Stimulated activated CD8-positive, alpha-beta memory T cell treated with anti-CD3 and anti-CD28 coated beads, Interleukin-7, amount 100 ng/mL, for 4 hours (primary cell): ENCODE measurements at places on chromosomes 16 and 17.

GRCh38 chr17:36730857-36731490 lies 129.6 kb downstream of the MRM1 start:
- DNase-seq, result no peak

GRCh38 chr16:12113523-12114345 lies 137.2 kb downstream of the SNX29 start:
- no peak for DNase-seq

GRCh38 chr17:32015245-32016013 lies 8.2 kb downstream of the LRRC37B start:
- DNase-seq, result no peak

DNA sequence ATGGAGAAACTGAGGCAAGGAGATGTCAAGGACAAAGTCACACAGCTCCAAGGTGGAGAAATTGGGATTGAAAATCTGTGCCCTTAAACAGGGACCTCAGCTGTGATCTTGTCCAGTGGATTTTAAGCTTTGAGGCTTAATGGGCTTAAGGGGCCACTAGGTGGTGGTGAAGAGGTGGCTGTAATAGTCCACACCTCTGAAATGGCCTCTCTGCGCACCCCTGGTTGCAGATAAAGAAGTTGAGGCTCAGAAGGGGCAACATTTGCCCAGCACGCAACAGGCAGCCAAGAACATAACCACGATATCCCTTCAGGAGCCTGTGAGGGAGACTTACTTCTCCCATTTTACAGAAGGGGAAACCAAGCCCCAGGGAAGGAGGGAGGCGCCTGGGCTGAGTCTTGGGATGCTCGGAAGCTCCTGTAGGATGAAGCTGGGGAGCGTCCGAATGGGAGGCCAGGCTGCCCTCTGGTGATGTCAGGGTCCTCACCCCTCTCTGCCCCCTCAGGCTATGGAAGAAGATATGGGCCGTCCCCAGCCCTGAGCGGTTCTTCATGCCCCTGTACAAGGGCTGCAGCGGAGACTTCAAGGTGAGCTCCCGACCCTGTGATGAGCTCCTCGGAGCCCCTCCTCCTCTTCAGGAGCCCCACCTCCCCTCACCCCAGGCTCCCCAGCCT lies 43.7 kb downstream of the IL21R start:
- no peak for DNase-seq

DNA sequence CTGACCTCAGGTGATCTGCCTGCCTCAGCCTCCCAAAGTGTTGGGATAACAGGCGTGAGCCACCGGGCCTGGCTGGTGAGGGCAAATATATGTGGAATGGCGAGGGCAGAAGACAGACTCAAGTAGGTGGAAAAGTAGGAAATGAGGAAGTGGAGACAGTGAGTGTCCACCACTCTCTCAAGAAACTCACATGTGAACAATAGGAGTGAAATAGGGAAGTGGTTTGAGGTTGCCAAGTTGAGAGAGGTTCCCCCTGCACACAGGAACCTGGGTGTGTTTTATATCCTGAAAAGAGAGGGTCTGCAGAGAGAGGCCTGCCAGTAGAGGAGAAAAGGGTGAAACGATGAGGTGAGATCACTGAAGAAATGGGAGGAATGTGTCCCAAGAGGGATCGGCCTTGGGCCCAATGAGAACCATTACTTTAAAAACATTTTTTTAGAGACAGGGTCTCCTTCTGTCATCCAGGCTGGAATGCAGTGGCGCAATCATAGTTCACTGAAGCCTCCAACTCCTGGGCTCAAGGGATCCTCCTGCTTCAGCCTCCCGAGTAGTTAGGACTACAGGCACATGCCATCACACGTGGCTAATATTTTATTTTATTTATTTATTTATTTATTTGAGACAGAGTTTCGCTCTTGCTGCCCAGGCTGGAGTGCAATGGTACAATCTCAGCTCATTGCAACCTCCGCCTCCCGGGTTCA lies 17.1 kb upstream of the CORO1A start:
- DNase-seq, result no peak

DNA sequence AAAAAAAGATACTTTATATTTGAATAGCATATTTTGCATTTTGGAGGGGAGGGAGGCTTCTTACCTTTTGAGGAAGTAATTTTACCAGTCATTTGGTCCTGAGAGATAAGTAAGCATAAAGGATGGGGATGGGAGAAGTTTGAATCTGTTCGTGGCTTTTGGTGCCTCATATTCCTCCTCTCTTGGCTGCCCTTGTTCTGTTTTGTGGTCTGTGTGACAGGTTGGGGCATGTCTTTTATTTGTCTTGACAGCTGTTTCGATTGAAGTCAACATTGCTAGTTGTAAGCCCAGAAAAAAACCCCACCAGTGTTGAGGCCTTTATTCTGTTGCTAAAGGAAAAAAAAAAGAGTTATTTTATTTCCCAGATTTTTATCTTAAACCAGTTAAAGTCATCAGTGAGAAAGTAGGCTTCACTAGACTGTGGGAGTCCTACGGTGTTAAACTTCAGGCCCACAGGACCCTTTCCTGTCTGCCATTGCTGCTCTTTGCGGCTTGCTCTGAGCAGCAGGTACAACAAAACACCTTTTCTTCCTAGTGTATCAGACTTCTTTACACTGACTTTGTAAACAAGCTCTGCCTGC lies 11.4 kb downstream of the SLC7A6 start:
- no peak for DNase-seq

GRCh38 chr17:80667462-80668277 lies 123.0 kb downstream of the RPTOR start:
- DNase-seq, result no peak

DNA sequence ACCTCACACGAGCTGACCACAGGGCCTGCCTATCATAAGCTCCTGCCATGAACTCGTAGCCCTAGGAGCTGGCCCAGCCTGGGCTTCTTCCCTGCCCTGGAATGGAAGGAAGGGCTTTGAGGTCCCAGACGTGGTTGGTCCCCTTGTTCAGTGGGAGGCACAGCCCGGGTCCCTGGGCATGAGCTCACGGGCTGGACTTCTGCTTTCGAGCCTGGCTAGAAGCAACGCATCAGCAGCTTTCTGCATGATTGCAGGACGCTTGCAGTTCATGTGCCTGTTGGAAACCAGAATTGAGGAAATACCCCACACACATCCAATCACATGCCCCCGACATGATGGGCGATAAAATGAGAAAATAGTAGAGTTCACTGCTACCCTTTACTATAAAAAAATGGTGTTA lies 293.3 kb downstream of the MAF start:
- no peak for DNase-seq

- DNase-seq, result no peak
Measured at GRCh38 chr17:33120103-33120502, 128.5 kb downstream of the SPACA3 start.

- DNase-seq, result no peak
Measured at GRCh38 chr17:44258811-44259351, 9.1 kb downstream of the SLC4A1 start.

DNA sequence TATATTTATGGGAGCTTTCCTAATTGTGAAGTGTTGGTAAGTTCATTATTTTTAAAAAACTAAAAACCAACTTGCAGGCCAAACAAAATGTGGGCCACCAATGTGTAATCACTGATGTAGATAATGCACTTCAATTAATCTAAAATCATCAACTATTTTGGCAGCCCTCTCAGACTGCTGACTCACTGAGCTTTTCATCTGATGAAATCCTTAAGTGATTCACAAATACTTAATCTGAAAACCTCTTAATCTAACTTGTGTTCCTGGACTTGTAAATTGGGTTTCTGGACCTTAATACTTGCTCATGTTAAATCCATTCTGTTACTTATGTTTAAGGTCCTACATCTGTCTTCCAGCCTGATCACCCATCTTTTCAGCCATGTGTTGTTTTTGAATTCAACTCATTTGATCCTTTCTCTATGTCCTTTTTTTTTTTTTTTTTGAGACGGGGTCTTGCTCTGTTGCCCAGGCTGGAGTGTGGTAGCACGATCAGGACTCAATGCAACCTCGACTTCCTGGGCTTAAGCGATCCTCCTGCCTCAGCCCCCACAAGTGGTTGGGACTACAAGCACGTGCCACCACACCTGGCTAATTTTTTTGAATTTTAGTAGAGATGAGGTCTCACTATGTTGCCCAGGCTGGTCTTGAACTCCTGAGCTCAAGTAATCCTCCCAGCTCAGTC lies 39.0 kb downstream of the PRKCB start:
- no peak for DNase-seq

GRCh38 chr17:82775001-82775823 lies 23.3 kb downstream of the TBCD start:
- no peak for DNase-seq

DNA sequence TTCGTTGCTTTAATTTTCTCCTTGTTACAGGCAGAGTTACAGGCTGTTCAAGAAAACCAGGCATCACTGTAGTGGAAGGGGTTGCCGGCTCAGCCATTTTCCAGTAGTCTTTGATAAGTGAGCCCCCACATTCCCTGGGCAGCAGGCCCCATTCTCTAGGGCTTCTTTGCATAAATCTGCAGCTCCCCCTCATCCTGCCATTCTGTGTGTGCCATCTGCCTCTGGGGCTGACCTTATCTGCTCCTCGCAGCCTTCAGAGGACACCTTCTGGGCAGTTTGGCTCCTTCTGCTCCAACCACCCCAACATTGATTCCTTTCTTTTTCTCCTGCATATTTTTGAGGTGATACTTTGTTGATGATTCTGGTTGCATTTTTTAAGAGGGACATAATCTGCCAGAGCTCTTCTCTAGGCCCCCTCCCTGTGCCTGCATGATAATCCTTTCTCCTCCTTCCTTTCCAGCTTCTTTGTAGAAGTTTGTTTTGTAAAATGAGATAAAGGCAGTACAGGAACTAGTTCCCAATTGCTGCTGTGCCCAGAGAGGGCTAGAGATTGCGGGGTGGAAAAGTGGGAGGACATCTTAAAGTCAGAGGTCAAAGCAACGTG lies 17.1 kb downstream of the RND2 start:
- no peak for DNase-seq

DNA sequence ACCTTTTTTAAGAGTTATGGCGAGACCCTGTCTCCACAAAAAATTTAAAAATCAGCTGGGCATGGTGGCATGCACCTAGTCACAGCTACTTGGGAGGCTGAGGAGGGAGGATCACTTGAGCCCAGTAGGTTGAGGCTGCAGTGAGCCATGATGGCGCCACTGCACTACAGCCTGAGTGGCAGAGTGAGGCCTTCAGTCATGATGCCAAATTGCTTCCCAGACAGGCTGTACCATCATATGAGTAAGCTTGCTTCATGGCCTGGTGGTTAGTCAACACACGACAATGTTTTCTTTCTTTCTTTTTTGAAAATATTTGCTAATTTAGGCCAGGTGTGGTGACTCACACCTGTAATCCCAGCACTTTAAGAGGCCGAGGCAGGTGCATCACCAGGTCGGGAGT lies 12.5 kb downstream of the NTAN1 start:
- DNase-seq, result no peak

DNA sequence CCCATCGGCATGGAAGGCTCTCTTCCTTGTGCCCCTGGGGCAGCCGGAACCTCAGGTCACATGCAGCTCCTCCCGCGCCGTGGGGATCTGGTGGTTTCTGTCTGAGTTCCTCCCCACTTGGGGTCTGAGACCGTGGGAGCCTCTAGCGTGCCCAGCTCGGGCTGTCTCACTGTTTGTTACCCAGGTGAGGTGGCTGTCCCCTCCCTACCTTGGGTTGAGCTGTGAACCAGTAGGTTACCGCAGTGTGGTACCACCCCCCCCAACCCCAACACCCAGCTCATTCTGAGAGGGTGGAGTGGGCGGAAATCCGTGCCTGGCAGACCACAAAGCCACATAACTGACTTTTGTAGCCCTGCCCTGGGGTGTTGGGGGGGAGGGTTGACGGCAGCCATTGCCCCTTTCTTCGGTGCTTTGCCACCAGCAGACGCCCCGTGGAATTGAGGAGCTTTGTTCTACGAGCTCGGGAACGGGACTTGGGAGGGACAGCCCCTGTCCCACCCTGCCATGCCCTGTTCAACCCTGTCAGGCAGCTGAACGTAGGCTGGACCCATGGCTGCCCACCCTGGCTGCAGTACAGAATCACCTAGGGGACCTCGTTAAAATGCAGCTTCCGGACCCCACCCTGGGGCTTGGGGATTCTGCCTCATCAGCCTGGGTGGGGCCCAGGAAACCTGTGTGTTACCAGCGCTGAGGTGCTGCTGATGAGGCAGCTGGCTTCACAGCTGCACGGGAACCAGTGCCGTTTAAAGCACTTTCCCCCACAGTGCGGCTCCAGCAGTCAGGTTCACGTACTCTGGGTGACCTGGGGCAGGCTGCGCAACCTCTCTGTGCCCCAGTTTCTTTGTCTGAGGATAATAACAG lies 18.5 kb downstream of the RAP1GAP2 start:
- DNase-seq, result peak; percentile 89

GRCh38 chr16:60582528-60582927 lies 1453.7 kb downstream of the CDH8 start:
- DNase-seq, result no peak

DNA sequence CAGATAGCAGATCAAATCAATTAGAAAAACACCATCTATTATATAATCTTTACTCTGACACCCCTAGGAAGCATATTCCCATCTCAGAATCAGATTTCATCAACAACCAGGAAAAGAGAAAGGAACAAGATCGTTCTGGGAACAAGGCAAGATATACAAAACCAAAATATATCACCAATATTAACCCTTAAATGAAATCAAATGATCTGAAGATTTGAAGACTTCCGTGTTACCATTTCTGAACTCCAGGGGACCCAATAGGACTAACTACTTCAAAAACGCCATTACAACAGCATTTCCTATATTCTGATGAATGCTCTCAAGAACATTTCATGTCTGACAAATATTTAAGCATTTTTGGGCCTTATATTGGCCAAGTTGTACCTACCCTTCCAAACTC lies 624.2 kb upstream of the ZFHX3 start:
- DNase-seq, result no peak

GRCh38 chr16:87850009-87851006 lies 19.0 kb downstream of the SLC7A5 start:
- DNase-seq, result peak; percentile 49

- DNase-seq, result no peak
Measured at GRCh38 chr16:14121872-14122271, 50.8 kb downstream of the MRTFB start.

GRCh38 chr17:54439816-54440215 lies 460.8 kb upstream of the TOM1L1 start:
- no peak for DNase-seq

DNA sequence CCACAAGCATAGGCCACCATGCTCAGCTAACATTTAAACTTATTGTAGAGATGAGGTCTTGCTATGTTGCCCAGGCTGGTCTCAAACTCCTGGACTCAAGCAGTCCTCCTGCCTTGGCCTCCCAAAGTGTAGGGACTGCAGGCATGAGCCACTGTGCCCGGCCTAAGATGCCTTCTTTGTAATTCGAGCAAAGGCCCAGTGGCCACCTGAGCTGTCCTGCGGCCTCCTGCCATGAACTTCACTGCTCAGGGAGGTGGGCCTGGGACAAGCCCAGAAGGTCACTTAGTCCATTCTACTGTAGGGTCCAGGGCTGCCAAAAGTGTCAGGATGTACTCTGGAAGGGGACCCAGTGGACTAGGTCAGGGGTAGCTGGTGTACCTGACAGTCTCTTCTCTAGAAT lies 30.5 kb downstream of the DHX38 start:
- DNase-seq, result no peak
